ENCODE measurements at places on chromosomes 13 and 19. TPM values are rescaled to one million over a fixed set of nuclear protein-coding genes. Genes with fewer than 3 reads are reported as not detected.

The CYP4F2 gene
- total RNA-seq = 0.21 TPM

DNA sequence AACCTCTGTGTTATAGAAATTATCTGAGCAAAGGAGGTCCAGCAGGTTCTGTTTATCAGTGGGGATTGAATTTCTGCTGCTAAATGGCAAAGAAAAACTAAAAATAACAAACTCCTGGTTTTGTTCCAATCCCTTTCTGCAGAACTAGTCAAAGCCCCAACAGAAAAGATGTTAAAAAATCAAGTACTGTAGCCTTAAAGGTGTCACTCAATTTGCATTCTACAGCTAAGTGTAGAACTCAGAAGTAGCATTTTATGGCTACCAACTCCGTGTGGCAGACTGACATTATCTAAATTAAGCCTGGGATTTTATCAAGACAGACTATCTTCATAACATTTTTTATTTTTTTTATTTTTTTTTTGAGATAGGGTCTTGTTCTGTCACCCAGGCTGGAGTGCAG lies 91.5 kb upstream of the SLC15A1 start:
- no peak for DNase-seq

The ESD gene
- 68.3 TPM for total RNA-seq

DNA sequence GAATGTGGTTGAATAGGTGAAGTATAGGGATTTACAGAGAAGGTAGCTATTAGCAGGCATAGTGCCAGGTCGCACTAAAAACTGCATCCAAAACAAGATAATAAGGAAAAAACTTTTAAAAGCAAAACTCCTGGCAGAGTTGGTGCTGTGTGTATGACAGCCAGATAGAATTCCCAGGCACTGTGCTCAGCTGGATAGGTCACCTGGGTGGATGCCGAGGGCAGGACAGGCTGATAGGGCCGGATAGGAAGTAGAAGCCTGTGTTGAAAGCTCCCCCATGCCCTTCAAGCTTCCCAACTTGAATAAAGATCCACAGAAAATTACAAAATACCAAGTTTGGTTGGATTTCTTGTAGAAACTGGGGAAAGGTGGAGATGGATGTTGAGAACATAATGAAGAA lies 48.9 kb upstream of the TDRD3 start:
- DNase-seq = no peak

DNA sequence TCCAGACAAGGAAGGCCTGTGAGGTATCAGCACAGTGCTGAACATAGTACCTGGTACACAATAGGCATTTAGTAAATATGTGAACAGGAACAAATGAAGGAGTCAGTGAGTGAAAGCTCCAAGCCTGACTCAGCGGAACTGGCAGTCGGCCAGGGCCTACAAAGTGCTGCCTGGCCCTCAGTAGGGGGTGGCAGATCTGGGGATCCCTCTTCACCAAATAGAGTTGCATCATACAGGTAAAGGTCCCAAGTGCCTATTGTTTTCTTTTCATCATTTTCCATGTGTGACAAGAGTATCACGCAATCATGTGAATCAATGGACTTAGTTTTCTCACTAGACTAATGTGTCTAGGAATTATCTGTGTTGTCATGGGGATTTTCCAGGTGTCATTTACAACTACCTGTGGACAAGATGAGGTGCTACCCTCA lies 9.2 kb downstream of the CYP2B6 start:
- DNase-seq = no peak

DNA sequence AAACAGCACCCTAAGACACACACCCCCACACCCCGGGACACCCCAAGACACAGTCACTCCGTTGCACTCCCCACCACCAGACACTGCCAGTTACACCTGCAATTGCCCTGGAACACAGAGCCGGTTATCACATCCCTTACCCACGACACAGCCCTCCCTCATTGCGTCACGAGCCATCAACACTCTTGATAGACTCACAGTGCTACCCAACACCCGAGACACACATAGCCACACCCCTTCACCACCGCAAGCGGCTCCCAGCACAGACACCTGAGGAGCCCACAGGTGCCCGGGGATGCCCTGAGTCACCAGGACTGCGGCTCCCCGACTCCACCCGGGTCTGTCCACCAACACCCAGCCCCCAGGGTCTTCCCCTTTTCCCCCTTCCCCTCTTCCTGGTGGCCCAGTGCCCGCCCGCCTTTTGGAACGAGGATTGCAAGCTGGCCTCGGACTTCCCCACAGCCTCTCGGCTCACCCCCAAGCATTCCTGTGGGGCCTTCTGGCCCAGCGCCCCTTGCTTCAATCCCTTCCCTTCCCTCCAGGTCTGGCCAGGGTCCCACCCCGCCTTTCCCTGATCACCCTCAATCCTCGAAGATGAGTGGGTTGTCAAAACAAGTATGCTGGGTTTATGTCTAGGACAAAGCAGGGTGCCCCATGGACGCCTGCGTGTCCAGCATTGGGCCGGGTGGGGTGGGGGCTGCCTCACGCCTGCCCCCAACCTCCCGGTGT lies 1.7 kb upstream of the PTGER1 start:
- DNase-seq = no peak

DNA sequence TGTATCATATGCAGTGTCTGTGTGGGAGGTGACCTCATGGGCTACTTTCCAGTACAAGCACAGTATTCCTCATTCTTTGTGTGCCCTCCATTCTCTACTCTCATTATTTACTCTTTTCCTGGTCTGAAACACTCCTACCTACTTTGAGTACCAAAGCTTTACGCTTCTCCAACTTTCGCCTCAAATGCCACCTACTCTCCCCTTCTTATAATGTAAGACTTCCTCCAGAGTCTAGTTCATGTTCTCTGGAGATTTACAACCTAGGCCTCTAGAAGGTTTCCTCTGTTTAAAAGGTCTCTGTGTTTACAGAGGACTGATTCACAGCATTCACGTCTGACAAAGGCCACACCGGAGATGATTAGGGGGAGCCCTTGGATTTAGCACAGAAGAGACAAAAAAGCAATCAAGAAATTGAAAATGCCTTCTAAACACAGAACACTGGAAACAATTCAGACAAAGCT lies 302.0 kb downstream of the KLF12 start:
- no peak for DNase-seq

GRCh38 chr19:42295342-42295741 lies 6.6 kb upstream of the PRR19 start:
- no peak for DNase-seq

DNA sequence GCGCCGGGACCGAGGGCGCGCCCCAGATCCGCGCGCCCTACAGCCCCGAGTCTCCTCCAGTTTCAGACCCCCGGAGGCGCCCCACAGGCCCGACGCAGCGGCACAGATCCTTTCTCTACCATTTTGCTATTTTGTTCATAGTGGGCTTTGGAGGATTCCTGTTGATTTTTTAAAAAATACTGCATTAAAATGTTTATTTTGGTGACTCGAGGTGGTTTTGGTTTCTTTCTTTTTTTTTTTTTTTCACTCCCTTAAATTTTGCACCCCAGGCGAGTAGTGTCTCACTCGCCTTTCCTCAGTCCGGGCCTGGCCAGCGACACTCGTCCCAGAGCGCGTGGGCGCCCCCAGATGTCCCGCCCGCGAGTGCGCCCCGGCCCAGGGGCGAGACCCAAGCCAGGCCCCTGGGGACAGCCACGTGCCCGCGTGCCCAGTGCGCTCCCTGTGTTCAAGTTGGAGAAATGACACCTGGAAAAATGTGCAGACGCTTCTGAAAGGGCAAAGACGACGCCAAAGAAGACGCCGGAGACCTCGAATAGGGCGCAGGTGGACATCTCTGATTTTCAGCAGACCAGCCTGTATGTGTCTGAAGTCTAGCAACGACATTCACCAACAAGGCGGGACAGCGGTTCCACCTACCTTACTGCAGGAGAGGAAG lies 471 bp upstream of the INSR start:
- no peak for DNase-seq

Measured in Panc1 (cell line).